ENCODE measurements at places on chromosomes 12 and 14. TPM values are rescaled to one million over a fixed set of nuclear protein-coding genes. Genes with fewer than 3 reads are reported as not detected.
A peak's percentile ranks its signal among the peaks of the same experiment; 100 is the strongest.

Gene CPNE6
- not detected for total RNA-seq

- DNase-seq, result peak; percentile 72
These were observed 1.5 kb downstream of the SPX start for GRCh38 chr12:21527451-21528180.

GRCh38 chr14:24843494-24843893, 206.5 kb downstream of the STXBP6 start:
- DNase-seq, result no peak

GRCh38 chr12:132289356-132290202, 39.8 kb downstream of the GALNT9 start:
- DNase-seq, result no peak

Gene KRT8
- total RNA-seq, result 150 TPM

GRCh38 chr12:321606-322326, 59.1 kb upstream of the SLC6A13 start:
- no peak for DNase-seq

Gene ITGB7
- total RNA-seq, result 1.2 TPM

GRCh38 chr12:92206596-92206995, 61.0 kb upstream of the BTG1 start:
- no peak for DNase-seq

Gene TAS2R9
- not detected for total RNA-seq

GRCh38 chr14:49986343-49987014, 93.6 kb downstream of the ARF6 start:
- no peak for DNase-seq

- DNase-seq, result no peak
These were observed 63.2 kb downstream of the AMN start for GRCh38 chr14:102985665-102986064.

Gene CLEC1A
- total RNA-seq, result 6.6 TPM

DNA sequence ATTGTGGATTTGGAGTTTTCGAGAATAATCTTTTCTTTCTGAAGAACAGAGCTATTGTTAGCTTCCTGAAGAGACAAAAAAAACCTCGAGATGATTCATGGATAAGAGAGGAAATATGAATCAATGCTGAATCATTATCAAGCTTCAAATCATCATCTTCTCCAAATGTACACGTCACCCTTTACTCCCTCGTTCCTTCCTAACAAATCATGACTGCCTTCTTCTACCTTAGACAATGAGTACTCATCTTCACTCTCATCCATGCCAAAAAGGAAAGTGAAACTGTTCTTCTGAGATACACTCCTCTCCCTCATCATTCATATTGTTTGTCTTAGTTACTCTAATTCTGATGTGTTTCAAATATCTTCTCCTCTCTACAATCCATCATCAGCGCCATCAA, 1115.8 kb upstream of the ATXN7L3B start:
- no peak for DNase-seq

DNA sequence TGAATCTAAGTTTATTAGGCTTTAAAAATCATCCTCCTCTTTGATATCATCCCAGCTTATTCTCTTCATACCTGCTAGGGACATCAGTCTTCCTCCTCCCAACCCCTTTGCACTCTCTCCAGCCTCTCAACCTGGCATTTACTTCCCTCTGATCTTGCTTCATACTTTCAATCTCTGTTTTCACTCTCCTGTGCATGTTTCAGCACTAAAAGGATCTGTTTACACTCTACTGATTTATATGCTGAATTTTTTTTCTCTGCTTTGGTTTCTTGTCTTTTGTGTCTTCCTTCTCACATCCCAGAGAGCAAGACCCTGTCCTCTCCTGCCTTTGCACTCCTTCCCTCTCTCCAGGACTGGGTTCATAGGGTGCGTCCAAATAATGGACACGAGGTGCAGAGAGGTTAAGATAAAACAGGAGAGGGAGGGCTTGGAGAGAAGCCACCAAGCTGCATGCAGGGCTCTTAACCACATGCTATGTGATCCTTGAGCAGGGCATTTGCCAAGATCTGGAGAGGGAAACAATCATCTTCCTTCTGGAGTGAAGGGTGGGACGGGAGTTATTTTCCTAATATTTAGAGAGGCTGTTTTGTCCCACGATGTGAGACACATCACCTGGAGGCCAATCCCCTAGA, 3.0 kb upstream of the CISTR start:
- no peak for DNase-seq

DNA sequence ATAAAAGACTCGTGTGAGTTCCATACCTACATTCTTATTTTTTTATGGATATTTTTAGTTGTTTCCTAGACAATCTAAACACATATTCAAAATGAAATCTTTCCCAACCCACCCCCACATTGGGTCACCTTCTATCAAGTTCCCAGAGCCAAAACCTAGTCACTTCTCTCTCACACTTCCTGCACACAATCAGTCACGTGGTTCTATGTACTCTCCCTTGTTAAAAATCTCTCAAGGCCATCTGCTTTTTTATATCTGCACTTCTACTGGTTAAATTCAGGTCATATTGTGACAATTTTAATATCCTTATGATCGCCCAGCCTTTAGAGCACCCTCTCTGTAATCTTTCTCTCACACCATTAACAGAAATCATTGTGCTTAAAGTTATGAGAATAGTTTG, 175.0 kb upstream of the SYT10 start:
- DNase-seq, result no peak

GRCh38 chr14:102491786-102492530, 17.6 kb downstream of the ANKRD9 start:
- DNase-seq, result no peak

Gene SLC5A8
- total RNA-seq, result not detected

DNA sequence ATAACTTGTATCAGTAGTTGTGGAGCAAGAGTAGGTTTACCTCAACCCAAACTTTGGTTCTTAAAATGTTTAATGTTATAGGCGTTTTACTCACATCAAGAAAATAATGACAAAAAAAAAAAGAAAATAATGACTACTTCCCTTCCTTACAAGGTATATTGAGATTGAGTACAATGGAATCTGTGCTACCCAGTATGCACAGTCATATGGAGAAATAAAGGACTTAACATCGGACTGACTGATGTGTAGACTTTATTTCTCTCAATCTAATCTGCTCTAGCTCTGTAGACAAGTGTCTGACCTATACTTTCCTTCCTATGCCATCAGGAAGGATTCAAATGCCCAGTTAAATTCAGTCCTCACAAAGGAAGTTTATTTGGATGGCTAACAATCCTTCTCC, 14.4 kb downstream of the MUCL1 start:
- DNase-seq, result no peak

GRCh38 chr14:100904307-100905087, 975 bp upstream of the RTL1 start:
- DNase-seq, result no peak

Gene SLC25A21
- 0.85 TPM for total RNA-seq

GRCh38 chr12:54360717-54361456, 3.4 kb downstream of the GPR84 start:
- DNase-seq, result peak; percentile 73

GRCh38 chr12:105374303-105374702, 43.8 kb downstream of the C12orf75 start:
- DNase-seq, result no peak

- DNase-seq, result no peak
These were observed 62.1 kb downstream of the ATG14 start for GRCh38 chr14:55349565-55349964.

GRCh38 chr12:54251667-54252284, 28.1 kb downstream of the CBX5 start:
- DNase-seq, result no peak

Gene ACSM4
- not detected for total RNA-seq

DNA sequence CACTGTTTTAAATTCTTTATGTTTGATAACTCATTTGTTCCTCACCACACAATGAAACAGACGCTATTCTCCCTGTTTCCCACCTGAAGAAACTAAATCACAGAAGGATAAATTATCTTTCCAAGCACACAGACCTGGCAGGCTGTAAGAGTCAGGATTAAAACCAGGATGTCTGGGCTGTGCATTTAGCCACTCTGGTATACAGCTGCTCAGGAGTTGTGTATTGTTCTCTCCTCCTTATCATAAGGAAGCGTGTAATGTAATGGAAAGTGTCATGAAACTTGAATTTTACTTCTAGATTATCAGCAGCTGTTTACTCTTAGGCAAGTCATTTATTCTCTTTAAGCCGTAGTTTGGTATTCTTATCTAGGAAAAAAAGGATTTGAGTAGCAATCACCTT, 154.8 kb upstream of the LRIG3 start:
- no peak for DNase-seq

GRCh38 chr12:74889563-74890236, 319.9 kb downstream of the KCNC2 start:
- no peak for DNase-seq

DNA sequence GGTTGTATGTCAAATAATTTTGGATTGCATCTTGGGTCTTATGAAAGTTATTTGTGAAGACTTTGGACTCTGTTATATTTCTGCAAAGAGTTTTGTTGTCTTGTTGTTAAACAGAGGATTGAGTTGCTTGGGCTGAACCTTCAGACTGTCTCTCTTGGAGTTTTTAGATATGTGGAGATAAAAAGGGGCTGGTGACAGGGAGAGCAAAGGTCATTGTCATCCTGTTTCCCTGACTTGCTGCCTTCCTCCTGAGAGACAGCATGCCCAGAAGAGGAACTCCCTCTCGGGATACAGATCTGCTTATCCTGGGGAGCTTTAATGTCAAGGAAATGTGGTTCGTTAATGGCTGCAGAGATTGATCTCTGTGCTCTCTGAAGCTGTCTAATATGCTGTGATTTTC, 47.6 kb upstream of the RFLNA start:
- no peak for DNase-seq

Gene ZNF605
- 13.5 TPM for total RNA-seq

- no peak for DNase-seq
These were observed 196.4 kb upstream of the PRICKLE1 start for GRCh38 chr12:42785944-42786343.

DNA sequence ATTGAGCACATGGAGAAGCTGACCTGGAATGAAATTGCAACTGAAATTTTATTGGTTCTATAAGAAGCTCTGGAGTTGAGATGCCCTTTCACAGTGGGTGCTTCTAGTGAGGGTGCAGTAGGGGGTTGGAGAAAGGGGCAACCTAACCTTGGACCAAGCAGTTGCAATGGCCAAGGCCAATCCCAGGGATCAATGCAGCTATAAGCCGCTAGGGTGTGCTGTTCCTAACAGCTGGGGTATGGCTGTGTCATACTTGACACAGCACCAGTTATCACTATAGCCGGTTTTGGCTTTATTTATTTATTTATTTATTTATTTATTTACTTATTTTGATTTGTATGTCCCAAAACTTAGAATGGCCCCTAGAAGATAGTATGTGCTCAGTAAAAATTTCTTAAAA, 505.9 kb downstream of the FLRT2 start:
- DNase-seq, result no peak

Gene MIPOL1
- total RNA-seq, result 8.0 TPM

Gene VRTN
- not detected for total RNA-seq

DNA sequence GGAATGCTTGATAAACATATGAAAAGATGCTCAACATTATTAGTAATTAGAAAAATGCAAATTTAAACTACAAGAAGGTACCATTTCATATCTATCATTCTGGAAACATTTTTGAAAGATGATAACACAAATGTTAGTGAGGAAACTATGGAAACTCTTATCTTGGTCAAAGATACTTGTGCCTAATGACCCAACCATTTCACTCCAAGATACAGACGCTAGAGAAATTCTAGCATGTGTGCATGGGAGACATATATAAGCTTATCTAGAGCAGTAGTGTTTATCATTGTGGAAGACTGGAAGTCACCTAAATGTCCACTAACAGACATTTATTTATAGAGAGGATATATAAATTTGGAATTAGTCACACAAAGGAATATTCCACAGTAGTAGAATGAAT, 143.1 kb upstream of the HMGA2 start:
- DNase-seq, result no peak

Gene ATP2A2
- total RNA-seq, result 1,878 TPM

- DNase-seq, result no peak
These were observed 52.9 kb upstream of the BCL2L14 start for GRCh38 chr12:12017798-12018197.

Gene CLMN
- 3.7 TPM for total RNA-seq

DNA sequence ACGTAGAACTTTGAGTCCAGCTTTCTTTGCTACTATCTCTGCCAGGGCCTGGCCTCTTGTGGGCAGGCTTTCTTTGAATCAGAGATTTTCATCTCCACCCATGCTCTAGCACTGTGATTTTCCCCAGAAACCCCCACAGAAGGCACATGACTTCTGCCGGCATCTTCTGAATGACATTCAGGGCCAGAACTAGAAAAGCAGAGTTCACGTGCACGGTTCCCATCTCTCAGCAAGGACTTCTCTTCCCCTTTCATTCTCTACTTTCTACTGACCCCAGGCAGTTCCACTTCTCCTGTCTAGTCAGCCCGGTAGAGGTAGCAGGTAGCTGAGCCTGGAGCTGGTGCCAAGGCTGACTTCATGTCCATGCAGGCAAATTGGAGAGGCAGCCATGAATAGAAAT, 26.9 kb downstream of the BATF start:
- DNase-seq, result no peak

Gene SCN8A
- 0.89 TPM for total RNA-seq

GRCh38 chr14:80570930-80571298, 359.6 kb upstream of the DIO2 start:
- no peak for DNase-seq

Gene LRTM2
- not detected for total RNA-seq

DNA sequence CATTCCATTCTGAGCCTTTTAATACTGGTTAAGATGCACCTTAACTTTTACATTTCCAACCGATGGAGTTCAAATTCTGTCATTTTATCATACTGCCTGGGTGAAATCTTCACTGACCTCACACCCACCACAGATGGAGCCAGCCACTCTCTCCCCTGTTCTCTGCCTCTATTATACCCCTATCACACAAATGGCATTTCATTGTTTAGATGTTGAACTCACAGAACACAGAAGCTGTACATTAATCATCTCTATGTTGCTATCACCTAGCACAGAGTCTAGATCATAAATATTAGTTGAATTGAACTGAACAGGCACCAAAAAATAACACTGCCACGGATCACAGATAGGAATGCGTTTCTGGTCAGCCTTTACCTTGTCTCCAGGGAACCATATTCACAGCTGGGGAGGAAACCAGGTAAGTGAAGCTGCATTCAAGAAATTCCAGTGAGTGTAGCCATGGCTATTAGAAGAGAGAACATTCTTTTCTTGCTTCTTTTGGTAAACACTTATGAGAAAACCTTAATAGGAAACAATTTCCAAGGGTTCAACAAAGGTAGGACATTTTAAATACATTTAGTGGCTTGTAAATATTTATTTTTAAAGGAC, 194.9 kb upstream of the RMST start:
- DNase-seq, result no peak

All from heart right ventricle (tissue), 16 donors.